Activated CD8-positive, alpha-beta T cell treated with anti-CD3 and anti-CD28 coated beads, Interleukin-2, amount 10 ng/mL, durations not matched to agents 7 days and 5 days (primary cell): ENCODE measurements at places on chromosomes 1 and 21. TPM values are rescaled to one million over a fixed set of nuclear protein-coding genes. Genes with fewer than 3 reads are reported as not detected.

The DESI2 gene
- total RNA-seq = 29.1 TPM

The RPTN gene
- total RNA-seq = not detected

The CYP4A22 gene
- total RNA-seq = not detected

The LIN28A gene
- total RNA-seq = not detected

The PCBP3 gene
- total RNA-seq = 1.4 TPM

The CAPZB gene
- 518 TPM for total RNA-seq

The HMCN1 gene
- 0.18 TPM for total RNA-seq

The PADI2 gene
- total RNA-seq = not detected

The CCDC27 gene
- total RNA-seq = not detected

GRCh38 chr1:63866084-63866483 is 92.3 kb downstream of the ROR1 start:
- no peak for DNase-seq

- DNase-seq = peak; percentile 57
Measured at GRCh38 chr1:211625040-211625439, 46.1 kb upstream of the SLC30A1 start.

DNA sequence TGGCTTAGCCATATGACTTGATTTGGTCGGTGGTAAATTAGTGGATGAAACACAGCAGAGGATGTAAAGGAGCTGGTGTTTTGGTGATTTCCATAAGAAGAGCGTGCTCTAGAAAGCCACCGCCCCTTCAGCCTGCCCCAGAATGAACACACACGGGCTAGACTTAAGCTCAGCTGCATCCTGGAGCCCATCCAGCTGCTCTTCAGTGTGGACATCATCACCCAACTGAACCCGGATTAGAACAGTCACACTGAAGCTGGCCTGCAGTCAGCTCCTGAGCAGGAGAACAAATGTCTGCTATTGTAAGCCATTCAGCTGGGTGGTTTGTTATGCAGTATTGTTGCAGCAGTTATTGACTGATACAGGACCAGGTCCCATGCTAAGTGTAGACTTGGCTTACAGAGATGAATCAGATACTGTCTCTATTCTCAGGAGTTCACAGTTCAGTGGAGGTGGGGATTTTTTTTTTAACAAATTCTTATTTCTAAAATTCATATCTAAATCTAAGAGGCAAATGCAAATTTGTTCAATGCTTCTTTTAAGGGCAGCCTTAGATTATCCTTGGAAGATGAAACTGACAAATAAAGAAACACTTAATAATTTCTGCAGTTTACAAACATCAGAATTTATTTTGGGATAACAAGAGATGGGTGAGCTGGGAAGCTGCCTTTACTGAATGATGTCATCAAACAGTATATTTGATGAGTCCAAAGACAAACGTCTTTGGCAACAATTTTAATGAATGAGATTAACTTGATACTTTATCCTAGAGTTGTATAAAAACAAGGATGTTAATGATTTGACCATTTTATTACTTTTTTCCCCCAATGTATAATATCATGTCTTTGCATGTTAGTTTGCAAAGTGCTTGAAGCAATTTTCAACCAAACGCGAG is 251.2 kb downstream of the TRABD2B start:
- no peak for DNase-seq

- no peak for DNase-seq
Measured at GRCh38 chr1:15226388-15227255, 20.4 kb upstream of the FHAD1 start.

GRCh38 chr21:40547906-40548513 is 298.9 kb downstream of the DSCAM start:
- DNase-seq = no peak

DNA sequence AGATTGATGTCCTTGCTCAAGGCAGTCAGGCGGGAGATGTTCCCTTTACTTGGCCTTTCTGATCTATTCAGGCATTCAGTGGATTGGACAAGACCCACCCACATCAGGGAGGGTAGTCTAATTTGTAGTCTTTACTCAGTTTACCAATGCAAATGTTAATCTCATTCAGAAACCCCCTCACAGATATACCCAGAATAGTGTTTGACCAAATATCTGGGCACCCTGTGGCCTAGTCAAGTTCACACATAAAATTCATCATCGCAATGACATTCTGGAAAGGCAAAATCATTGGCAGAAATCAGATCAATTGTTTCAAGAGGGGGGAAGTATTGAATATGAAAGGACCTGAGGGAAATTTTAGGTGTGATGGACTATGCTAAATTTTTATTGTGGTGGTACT is 12.5 kb upstream of the SFT2D2 start:
- no peak for DNase-seq

- no peak for DNase-seq
Measured at GRCh38 chr1:188406636-188407035, 1577.9 kb downstream of the PLA2G4A start.

DNA sequence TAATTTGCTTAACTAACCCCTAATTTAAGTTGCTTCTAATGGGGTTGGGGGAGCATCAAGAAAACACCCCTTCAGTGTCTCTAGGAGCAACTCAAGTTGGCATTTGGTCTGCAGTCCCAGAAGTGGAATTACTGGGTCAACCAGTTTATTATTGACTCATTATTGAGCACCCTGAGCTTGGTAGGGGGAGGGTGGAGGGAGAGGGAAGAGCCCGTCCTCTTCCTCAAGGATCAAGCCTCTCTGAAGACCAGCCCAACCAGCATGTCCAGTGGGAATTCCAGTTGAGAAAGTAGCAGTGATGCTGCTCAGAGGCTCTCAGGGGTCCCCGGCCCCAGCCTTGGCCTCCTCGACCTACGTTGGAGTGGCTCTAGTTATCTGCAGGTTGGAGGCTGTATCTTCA is 2.1 kb upstream of the PLA2G2F start:
- DNase-seq = no peak

DNA sequence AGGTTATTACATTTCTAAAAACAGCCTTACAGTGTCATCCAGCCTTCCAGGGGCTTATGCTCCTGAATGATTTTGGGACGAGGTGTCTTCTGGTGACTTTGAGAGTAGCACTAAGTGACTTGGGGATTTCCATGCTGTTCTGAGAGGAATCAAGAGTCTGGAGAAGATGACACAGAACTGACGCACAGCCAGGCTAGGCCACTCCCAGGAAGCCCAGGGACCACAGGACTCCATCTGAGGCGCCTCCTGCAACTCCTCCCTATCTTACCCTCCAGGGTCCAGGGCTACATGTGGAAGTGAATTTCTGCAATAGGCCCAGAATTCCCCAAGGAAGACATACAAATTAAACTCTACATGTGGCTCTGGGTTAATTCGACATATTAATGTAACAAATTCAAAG is 92.5 kb downstream of the SLC25A24 start:
- no peak for DNase-seq

DNA sequence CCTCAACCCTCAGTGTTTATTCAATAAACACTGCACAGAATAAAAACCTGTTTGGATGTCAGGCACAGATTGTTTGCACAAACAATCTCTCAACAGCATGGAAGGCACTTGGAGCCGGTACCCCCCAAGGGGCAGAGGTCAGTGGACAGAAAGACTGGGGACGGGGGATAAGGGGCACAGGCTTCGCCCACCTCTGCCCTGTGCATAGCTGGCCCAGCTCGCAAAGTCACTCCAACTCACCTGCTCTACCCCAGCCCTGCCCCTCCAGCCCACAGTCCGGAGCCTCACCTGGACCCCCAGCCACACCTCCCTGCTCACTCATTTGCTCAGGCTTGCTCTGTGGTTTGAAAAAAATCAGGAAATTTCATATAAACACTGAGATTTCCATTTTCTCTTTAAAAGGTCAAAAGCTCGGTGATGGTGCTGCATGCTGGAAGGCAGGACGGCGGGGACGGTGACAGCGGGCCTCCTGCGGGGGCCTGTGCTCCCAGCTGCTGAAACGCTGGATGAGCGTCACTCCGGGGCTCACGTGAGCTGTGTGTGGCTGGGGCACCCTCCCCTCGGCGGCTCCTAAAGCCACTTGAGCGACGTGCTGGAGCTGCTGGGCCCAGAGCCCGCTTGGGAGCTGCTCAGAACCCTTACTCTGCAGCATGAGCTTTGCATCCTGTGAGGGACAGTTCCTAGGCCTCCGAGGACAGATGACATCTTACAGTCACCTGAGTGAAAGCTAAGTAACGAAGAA is 54.5 kb downstream of the PRDM15 start:
- no peak for DNase-seq

DNA sequence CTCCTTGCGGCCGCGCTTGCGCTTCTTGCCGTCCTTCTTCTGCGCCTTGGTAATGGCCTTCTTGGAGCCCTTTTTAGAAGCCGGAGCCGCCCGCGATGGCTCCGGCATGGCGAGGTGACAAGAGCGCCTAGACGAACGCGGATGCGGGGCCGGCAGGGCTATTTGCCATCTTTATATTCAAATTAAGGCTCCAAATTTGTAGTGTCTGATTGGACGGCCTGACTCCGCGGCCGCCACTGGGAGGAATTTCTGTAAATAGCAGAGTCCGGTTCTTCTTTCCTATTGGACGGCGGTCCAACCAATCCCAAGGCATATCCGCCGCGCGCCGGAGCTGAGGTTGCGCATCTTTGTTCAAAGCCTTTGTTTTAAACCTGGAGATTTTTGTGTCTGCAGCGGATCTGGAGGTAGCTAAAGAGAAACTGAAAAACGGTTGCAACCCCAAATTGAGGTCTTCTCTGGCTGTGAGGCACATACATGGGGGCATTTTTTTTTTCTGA is 22.6 kb upstream of the RNF187 start:
- peak; percentile 97 for DNase-seq

- peak; percentile 64 for DNase-seq
Measured at GRCh38 chr1:184753608-184754475, 816 bp downstream of the EDEM3 start.

DNA sequence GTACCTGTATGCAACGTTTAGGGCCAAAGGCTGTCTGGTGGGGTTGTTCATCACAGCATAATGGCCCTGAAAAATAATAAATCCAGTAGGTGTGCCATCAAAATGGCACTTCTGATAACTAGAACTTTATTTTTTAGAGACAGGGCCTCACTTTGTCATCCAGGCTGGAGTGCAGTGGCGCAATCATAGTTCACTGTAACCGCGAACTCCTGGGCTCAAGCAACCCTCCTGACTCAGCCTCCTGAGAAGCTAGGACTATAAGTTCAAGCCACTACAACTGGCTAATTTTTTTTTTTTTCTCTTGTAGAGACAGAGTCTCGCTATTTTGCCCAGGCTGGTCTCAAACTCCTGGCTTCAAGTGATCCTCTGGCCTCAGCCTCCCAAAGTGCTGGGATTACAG is 4.7 kb downstream of the SNAPIN start:
- DNase-seq = no peak

DNA sequence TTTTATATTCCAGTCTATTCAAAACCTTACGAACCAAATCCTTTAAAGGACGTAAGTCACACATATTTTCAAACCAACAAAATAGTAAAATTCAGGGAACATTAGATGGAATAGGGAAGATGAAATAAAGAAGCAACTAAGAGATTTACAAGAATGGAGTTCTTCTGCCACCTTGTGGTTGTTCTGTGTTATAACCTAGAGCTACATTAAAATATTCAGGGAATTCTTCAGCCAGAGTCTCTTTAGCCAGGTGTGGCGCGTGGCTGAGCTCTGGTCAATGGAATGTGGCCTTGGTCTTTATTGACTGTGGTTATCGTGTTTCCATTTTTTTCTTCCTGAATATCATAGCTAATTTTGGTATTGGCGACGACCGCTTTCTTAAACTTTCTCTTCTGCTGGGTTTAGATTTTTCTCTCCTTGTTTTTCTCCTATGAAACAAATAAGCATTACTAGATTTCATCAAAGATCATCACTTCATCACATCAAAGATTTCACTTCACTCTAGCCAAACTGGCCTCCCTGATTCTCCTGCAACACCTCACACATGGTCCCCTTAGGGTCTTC is 221.3 kb downstream of the MRPL39 start:
- no peak for DNase-seq

GRCh38 chr1:45510972-45511527 is 10.6 kb downstream of the PRDX1 start:
- DNase-seq = no peak

DNA sequence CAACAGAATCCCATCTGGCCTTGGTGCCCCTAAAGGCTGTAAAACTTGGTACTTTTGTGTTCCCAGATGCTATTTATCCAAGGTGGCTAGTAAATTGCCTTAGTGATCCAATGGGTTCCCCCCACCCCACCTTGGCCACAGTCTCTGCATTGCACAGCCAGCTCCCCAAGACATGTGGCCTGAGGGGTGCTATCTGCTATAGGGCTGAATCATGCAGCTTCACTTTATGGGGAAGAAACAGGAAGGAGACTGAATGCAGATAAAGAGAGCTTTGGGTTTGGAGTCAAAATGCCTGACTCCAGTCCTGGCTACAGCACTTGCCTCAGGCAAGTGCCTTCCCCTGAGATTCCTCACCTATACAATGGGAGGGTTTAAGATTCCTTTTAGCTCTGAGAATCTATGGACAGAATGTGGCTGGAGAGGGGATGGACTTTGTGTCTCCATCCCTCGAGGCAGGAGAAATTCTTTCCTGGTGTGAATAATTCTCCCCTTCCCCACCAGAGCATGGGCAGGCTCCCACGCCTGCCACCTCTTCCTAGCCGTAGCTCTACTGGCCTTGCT is 6.5 kb downstream of the RHEX start:
- no peak for DNase-seq

DNA sequence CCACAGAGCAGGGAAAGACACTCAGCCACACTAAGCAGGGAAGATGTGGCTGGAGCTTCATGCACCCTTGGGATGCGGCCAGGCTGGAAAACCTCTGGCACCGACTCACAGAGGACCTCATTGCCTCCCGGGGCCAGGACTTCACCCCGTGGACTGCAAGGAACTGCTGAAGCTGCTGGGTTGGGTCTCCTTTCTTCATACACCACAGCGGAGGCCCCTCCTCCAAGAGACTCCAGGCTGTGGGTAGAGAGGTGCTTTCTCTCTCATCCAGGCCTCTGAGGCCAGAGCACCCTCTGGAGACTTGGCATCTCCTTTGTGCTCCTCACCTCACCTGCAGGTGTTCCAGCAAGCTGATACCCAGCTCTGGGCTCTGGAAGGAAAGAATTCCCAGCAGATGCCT is 76.0 kb upstream of the EDN2 start:
- DNase-seq = no peak

DNA sequence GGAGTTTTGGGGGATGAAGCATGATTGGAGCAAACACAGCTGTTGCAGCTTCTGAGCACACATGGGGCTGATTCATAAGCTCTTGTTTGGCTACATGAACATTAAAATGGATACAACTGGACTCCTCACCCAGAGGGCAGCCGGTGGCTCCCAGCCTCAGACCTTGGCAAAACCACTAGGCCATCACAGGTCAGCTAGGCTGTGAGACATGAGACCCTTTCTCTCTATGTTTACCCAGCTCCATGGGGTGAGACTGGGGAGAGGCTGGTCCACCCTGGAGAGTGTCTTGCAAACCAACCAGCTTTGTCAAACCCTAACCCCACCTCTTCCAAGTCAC is 388.7 kb downstream of the PTPRU start:
- peak; percentile 4 for DNase-seq
